ENCODE measurements at places on chromosomes 6 and 20.

DNA sequence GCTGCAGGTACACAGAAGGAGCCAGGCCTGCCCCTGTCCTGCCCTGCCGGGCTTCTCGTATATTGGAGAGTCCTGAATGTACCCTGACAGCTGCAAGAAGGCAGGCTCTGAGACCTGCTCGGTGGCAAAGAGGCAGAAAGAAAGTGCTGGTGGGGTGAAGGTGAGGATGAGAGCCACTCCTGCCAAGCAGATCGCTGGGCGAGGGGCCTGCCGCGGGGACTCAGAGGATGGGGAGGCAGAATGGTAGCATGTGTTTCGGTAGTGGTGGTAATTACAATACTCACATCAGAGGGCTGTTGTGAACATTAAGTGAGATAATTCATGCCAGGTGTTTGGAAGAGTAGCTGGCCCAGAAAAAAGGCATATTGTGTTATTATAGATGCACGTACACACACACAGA is 56.6 kb upstream of the SLC22A23 start:
- DNase-seq = no peak

GRCh38 chr6:36984581-36985416 is 1.2 kb downstream of the MTCH1 start:
- DNase-seq = peak; percentile 50

DNA sequence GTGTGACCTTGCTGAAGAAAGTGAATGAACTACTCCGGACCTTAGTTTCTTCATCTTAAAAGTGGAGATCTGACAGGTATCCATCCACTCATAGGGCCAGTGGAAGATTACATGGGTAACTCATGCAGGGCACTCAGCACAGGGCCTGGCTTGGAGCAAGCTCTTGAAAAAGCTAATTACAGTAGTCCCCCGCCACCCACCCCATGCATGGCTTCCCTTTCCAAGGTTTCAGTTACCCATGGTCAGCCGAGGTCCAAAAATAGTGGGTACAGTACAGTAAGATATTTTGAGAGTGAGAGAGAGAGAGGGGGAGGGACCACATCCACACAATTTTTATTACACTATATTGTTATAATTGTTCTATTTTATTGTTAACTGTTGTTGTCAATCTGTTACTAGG is 7.1 kb upstream of the PMEPA1 start:
- DNase-seq = no peak

GRCh38 chr6:167510648-167511047 is 185.8 kb downstream of the TTLL2 start:
- DNase-seq = no peak

DNA sequence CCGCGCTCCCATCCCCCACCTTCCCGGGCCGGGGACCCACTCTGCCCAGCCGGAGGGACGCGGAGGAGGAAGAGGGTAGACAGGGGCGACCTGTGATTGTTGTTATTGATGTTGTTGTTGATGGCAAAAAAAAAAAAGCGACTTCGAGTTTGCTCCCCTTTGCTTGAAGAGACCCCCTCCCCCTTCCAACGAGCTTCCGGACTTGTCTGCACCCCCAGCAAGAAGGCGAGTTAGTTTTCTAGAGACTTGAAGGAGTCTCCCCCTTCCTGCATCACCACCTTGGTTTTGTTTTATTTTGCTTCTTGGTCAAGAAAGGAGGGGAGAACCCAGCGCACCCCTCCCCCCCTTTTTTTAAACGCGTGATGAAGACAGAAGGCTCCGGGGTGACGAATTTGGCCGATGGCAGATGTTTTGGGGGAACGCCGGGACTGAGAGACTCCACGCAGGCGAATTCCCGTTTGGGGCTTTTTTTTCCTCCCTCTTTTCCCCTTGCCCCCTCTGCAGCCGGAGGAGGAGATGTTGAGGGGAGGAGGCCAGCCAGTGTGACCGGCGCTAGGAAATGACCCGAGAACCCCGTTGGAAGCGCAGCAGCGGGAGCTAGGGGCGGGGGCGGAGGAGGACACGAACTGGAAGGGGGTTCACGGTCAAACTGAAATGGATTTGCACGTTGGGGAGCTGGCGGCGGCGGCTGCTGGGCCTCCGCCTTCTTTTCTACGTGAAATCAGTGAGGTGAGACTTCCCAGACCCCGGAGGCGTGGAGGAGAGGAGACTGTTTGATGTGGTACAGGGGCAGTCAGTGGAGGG is 2.8 kb downstream of the SOX4 start:
- peak; percentile 76 for DNase-seq

- DNase-seq = no peak
These were observed 6.3 kb downstream of the TNFAIP3 start for GRCh38 chr6:137873273-137873762.

DNA sequence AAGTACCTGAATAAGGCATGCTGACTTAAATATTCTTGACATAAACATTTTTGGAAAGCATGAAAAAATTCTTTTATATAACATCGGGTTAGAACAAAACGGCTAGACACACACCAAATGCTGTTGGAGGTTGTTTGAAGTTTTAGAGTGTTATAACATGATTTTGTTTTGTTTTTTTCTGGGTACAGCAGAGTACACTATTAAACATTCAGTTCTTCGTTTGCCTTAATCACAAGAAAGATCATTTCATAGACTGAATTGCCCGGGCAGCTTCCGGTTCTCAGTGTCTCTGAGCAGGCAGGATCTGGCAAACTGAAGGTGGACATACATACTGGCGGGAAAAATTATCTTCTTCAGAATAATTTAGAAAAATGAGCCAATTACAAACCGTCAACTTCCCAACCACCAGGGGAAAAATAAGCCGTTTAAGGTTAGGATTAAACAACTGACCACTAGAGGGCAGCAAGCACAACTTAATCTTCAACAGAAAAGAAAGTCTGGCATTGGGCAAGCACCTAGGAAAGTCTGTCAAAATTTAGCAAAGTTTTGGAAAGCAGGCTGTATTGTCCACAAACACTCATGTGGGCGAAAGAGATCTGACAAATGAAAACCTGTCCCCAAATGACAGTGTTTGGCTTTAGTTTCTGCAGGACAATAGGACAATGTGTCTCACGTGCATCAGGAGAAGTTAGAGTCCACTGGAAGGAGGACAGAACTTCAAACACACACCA is 15.0 kb downstream of the ZNF217 start:
- peak; percentile 48 for DNase-seq

DNA sequence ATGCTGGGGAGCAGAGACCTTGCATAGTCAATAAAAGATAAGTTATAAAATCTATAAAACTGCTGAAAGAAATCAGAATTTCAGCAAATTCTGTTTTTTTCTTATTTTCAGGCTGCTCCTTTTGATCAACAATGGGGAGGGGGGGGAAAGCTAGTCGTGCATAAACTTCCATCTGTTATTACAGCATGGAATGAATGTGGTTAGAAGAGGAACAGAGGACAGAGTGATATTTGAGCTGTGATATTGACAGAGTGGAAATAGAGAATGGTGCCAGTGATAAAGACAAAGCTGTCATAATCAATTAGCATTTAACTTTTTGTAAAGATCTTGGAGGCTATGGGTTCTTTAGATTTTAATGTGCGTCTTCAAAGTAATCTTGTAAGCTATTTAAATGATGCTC is 43.4 kb upstream of the QKI start:
- DNase-seq = no peak

DNA sequence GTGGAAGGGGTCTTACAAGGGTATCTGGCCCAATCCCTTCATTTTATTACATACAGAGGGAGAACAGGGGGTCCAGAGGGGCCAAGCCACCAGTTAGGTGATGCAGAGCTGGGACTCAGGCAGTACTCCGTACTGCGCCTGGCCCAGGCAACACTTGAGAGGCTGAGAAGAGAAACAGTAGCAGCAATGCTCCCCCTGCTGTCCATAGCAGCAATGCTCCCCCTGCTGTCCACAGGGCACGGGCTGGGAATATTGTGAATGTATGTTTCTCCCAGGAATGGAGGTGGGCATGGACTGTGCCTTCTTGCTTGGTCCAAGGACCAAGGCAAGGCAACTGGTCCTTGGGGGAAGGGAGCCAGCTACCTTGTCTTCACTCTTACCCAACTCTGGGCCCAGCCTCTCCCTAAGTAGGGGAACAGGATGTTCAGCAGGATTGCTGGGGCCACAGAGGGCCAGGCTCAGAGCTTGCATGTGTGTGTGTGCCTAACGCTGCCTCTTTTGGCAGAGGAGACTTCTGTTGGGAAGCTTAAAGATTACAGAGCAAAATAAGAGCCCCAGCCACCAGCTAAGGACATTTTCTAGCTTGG is 14.8 kb upstream of the FAM83C start:
- peak; percentile 62 for DNase-seq

- no peak for DNase-seq
These were observed 101.1 kb downstream of the SMLR1 start for GRCh38 chr6:130928158-130928912.

DNA sequence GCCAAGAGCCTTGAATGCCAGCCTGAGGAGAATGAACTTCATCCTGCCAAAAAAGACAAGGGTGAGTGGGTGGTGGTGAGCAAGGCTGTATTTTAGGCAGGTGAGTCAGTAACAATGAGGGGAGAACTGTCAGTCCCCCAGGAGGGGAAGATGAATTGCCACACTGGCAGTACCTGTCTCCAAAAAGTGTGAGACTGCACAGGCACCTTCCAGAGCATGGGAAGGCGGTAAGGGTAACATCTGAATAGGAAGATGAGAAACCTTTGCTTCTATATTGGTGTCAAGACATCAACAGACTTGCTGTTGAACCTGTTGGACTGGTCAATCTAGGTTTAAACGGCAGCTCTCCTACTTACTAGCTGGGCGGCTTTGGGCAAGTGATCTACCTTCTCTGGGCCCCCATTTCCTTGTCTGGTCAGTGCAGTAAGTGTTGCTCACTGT is 30.9 kb downstream of the STK35 start:
- no peak for DNase-seq

GRCh38 chr6:305371-306206 is 13.3 kb downstream of the DUSP22 start:
- no peak for DNase-seq

GRCh38 chr6:12328701-12329100 is 38.5 kb downstream of the EDN1 start:
- no peak for DNase-seq

GRCh38 chr20:59598625-59599310 is 5.6 kb upstream of the PHACTR3 start:
- DNase-seq = peak; percentile 58

DNA sequence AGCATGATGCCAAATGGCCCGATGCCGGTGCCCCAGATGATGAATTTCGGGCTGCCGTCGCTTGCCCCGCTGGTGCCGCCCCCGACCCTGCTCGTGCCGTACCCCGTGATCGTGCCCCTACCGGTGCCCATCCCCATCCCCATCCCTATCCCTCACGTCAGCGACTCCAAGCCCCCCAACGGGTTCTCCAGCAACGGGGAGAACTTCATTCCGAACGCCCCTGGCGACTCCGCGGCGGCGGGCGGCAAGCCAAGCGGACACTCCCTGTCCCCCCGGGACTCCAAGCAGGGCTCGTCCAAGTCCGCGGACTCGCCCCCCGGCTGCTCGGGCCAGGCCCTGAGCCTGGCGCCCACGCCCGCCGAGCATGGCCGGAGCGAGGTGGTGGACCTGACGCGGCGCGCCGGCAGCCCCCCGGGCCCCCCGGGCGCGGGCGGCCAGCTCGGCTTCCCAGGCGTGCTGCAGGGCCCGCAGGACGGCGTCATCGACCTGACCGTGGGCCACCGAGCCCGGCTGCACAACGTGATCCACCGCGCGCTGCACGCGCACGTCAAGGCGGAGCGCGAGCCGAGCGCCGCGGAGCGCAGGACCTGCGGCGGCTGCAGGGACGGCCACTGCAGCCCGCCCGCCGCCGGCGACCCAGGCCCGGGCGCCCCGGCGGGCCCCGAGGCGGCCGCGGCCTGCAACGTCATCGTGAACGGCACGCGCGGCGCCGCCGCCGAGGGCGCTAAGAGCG is 144.6 kb downstream of the SOBP start:
- no peak for DNase-seq

DNA sequence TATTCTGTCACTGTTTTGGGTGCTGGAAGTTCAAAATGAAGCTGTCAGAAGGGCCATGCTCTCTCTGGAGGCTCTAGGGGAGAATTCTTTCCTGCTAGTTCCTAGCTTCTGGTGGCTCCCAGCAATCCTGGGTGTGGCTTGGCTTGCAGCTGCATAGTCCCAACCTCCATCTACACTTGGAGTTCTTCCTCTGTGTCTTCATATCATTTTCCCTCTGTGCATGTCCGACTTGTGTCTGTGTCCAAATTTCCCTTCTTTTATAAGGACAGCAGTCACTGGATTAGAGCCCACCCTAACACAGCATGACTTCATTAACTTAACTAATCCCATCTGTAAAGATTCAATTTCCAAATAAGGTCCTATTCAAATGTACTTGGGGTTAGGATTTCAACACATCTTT is 23.3 kb upstream of the ENPP1 start:
- no peak for DNase-seq

GRCh38 chr20:36929290-36929689 is 22.2 kb downstream of the SAMHD1 start:
- no peak for DNase-seq

GRCh38 chr6:133985970-133986369 is 32.9 kb downstream of the TBPL1 start:
- DNase-seq = no peak

GRCh38 chr6:3755637-3756545 is 4.4 kb upstream of the PXDC1 start:
- no peak for DNase-seq

DNA sequence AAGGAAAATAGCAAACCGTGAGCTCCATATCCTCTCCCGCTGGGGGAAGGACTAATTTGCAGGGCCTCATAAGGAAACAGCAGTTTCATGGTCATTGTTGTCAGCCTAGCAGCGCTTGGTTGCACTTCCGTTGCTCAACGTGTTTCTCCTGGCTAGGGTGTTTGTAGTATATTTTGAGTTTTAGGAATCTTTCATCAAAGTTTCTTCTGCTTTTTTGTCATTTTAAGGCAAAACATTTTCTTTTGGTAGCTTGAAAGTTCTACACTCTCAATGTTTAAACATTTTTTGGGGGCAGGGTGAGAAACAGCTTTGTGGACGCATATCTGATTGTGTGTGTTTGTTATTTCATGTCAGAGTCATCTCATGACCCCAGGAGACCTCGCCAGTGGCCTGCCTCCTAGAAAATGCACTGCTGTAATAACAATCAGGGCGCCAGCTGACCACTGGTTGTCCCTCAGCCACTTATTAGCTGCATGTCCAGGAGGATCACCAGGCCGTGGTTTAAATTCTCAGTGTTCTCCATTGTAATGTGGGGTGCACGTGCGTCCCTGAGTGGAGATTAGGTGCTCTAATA is 20.6 kb downstream of the JARID2 start:
- DNase-seq = no peak

- no peak for DNase-seq
These were observed 35.7 kb downstream of the CDH26 start for GRCh38 chr20:59993736-59994430.

GRCh38 chr20:44008806-44009678 is 94.4 kb downstream of the TOX2 start:
- DNase-seq = no peak

DNA sequence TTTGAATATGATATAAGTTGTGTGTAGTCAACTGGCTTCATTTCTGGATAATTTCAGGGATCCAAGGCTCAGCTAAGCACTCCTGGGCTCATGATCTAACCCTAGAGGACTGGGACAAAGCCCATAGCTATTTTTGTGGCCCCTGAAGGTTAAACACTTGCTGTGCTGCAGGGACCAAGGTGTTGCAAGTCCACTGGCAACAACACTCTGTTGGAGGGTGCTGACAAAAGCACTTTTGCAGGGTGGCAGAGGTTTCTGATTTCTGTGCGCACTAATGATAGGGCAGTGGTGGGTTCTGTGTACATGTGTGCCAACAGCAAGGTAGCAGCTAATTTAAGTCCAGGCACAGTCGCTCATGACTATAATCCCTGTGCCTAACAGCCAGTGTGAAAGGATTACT is 445.3 kb upstream of the SYNCRIP start:
- DNase-seq = no peak

All from nephron progenitor cell (in vitro differentiated cells).